ENCODE measurements at places on chromosomes 2 and 18.

- DNase-seq = no peak
These were observed 45.2 kb downstream of the SH3RF3 start for GRCh38 chr2:109174214-109174613.

DNA sequence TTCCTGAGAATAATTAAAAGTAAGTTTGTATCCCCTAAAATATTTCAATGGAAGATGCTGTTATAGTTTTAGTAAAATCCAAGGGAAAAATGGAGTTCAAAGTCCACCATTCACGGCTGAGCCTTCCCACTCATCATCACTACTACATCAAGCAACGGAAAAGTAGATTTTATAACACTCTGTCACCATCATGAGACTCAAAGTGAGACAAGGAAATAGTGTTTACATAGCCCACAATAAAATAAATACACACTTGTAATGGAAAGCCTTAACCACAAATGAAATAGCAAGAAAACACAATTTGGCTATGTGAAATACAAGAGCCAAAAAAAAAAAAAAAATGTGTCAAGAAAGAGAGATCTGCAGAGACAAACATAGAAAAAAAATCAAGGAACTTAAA, 569.9 kb upstream of the REG3G start:
- DNase-seq = no peak

GRCh38 chr2:74546004-74546403, 7.7 kb downstream of the LOXL3 start:
- DNase-seq = no peak

- DNase-seq = no peak
These were observed 98.6 kb downstream of the AAK1 start for GRCh38 chr2:69544951-69545350.
